ENCODE measurements at places on chromosomes 7 and 10. TPM values are rescaled to one million over a fixed set of nuclear protein-coding genes. Genes with fewer than 3 reads are reported as not detected.

Gene ITPRID1
- not detected for total RNA-seq

Gene TAF5
- total RNA-seq, result 4.8 TPM

Gene BTBD16
- total RNA-seq, result not detected

Gene ZMIZ2
- total RNA-seq, result 21.3 TPM

Gene SPOCK2
- total RNA-seq, result 0.23 TPM

Gene DPYSL4
- 6.3 TPM for total RNA-seq

Gene SLC25A28
- 14.6 TPM for total RNA-seq

Gene MMD2
- not detected for total RNA-seq

Gene PRKAR1B
- 14.0 TPM for total RNA-seq

Gene SLC18A3
- not detected for total RNA-seq

Gene TMEM184A
- not detected for total RNA-seq

Gene NPFFR1
- not detected for total RNA-seq

Gene DNAJB6
- 95.3 TPM for total RNA-seq
